ENCODE measurements at places on chromosomes 11 and 22. TPM values are rescaled to one million over a fixed set of nuclear protein-coding genes. Genes with fewer than 3 reads are reported as not detected.

DNA sequence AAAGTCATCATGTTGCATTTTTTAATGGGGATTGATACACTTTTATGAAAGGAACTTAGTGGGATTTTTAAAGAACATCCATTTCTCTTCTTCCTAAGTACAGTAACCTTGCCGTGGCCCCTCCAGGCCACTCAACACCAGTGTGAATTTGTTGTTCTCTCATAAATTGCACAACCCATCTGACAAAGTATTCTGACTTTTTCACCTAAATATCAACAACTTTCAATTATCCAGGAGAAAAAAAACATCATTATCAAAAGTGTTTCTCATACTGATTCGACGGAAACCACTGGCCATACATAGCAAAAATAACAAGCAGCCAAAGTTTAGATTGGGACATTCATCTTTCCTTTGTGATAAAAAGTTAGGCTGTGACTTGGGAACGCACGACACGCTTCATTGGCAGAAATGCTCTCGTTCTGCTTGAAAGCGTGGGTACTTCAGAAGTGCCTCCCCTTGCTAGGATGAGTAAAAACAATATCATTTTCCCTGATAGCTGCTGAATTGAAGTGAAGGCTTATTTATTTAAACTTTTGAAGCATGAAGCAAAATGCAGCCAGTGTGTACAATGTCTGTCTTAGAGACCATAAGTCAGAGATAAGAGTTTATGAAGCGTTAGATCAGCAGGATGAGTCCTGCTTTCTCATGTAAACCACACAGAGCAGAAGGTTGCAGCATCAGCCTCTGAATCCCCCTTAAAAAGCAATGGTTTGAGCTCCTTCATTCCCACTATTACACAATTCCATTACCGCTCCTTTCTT, 20.6 kb upstream of the EIF3M start:
- DNase-seq, result peak; percentile 88

- DNase-seq, result no peak
Measured at GRCh38 chr22:42646569-42647525, 2.3 kb downstream of the CYB5R3 start.

DNA sequence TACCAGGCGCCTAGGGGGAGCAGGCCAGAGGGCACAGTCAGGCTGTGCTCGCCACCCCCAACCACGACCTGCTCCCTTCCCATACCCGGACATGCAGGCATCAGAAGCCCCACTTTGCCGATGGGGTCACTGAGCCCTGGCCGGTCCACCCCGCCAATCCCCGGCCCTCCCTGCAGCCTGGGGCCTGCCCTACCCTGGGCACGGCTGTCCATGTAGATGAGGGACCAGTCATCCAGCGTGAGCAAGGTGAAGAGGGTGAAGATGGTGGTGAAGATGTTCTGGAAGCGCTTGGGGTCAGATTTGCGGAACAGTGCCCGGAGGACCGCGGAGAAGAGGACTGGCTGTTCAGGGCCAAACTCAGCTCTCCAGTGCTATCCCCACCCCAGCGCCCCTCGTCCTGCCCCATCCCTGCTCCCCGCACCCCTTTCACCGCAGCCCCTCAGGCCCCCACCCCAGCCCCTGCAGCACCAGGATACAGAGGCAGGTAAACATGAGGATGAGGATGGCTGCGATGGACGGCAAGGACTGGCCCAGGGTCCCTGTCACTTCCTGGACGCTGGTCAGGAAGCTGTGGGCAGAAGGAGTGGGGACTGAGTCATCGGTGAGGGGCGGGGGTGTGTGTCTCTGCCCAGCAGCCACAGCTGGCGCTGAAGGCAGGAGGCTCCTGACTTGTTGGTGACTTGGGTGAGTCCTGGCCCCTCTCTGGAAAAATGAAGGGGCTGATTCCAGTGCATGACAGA, 5.5 kb downstream of the CATSPER1 start:
- DNase-seq, result no peak

- DNase-seq, result no peak
Measured at GRCh38 chr11:122342089-122342744, 226.2 kb upstream of the BLID start.

DNA sequence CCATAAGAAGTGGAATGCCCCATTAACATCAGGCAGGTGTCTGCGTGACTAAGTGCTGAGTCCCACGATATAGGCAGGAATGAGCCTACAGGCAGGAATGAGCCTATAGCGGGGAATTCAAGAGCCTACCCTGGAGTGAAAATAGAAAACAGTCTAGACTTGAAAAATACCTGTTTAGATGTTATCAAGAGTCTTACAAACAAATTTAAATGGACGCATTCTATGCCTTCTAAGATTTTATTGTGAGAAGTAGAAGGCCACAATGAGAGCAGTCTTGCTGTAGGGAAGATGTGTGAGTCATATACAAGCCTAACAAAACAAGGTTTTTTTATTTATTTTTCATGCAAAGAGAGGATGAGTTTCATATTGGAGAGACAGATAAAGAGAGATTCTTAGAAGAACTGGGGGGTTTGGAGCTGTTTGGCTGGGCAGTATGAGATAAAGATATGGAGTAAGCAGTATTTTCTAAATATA, 200.8 kb upstream of the ZC3H12C start:
- no peak for DNase-seq

DNA sequence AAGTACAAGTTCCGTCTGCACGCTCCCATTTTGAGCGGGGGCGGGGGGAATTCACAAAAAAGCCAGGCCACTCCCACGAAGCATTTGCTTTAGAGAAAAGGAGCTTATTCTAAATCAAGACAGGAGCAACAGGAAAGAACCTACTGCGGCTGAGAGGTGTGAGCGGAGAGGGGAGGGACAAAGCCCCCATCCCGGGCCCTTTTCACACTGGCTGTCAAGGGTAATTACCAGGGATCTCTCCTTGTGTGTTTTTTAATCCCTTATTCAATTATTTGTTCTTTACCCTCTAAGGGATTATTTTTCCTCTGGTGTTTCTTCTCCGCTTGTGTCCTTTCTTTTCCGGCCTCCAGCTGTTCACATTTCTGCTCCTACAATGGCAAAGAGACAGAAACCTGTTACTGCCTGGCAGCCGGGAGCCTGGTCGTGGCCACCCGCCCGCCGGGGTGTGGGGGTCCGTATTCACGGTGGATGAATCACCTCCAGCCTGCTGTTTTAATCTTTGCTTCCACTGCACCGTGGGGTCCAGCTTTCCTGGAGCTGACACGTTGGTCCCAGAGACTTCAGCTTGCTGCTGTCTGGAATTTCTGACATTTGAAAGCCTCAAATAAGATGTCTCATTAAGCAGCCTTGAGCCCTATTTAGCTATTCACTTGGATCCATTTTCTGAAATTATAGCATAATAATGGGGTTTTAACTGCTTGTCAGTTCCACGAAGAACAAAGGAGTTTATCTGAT, 61.4 kb upstream of the FADD start:
- DNase-seq, result peak; percentile 58

DNA sequence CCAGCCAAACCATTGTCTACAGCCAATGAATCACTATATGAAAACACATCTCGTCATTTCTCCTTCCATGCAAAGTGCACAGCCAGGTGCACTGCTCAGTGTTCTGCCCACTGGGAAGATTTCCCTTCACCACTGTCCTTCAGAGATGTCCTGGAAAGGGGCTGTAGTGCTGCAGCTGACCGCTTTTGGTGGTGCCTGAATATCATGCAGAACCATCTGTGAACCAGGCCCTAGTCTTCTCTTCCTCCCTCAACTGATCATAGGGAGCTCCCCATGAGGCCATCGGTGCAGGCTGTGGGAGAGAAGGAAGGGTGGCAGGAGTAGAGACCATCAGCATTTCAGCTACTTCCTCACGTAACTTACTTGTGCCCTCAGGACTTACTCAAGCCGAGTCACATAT, 70.2 kb downstream of the GAB4 start:
- DNase-seq, result no peak

DNA sequence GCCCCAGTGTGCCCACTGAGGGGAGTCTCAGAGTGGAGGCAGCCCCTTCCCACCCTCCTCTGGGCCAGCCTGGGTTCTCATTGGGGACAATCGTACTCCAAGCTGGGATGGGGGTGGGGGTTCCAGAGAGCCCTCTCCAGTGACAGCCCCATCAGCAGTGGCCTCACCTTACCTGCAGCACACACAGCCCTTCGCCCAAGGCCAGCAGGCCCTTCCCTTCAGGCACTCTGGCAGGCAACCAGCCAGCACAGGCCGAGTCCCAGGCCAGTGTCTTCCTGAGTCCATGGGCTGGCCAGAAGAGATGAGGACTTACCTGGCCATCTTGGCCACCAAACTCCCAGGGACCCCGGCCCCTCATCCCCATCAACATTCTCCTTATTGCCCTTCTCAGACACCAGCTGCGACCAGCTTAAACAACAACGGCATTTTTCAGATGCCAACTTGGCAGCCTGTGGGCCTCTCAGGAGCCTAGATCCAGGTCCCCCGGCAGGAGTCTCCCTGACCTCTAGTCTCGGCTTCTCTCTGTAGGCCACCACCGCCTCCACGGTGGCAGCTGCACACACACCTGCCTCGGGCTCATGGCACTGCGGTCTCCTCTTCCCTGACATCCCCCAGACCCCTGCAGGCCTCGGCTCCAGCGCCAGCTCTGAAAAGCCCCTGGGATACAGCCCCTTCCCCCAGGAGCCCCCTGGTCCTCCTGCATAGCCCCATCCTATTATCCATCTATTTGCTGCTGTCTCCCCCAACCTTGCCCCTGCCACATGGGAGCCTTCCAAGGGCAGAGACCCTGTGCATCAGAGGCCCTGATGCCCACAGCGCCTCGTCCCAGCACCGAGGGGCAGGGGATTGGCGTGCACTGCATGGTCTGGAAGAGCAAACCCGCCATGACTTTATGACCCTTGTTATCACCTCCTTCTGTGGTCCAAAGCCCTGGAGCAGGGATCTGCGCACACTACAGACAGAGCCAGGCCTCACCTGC, 111.2 kb upstream of the FGF3 start:
- no peak for DNase-seq

GRCh38 chr11:21225860-21226259, 556.5 kb downstream of the NELL1 start:
- no peak for DNase-seq

DNA sequence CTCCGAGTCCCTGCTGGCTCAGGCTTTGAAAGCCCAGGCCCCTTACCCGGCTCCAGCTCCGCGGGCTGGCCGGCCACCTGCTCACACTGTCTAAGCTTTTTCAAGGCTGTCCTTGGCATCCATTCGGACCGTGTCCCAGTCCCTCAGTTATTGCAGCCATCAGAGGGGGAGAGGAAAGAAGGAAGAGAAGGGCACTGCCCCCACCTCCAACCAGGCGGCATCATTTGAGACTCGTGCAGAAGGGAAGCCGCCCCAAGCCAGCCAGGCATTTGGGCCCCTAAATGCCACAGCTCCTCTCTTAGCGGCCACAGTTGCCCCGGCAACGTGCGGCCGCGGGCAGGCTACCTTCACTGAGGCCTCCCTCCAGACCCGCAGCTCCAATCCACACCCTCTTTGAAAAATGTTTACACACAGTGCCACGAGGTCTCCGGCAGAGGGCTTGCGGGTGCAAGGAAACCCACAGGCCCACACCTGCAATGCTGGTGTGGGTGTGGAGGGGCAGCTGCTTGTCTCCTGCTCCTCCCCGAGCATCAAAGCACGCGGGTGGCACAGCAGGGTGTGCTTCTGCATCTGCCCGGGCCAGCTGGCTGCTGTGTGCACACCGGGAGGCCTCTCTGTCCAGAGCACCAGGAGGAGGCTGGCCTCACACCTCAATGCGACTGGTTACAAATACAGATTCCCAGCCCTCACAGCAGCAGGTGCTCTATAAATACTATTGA, 124.4 kb downstream of the CTTN start:
- DNase-seq, result peak; percentile 54

- DNase-seq, result peak; percentile 60
Measured at GRCh38 chr22:48701296-48702030, 1126.2 kb downstream of the BRD1 start.

The SMC1B gene
- polyA plus RNA-seq, result not detected

The KDM4D gene
- 0.54 TPM for polyA plus RNA-seq

The MMP8 gene
- not detected for polyA plus RNA-seq
